ENCODE measurements at places on chromosomes 13 and 19. TPM values are rescaled to one million over a fixed set of nuclear protein-coding genes. Genes with fewer than 3 reads are reported as not detected.

The ZNF135 gene
- 1.4 TPM for total RNA-seq

The PRR36 gene
- not detected for total RNA-seq

The MBD3L2 gene
- total RNA-seq: not detected

The ZNF560 gene
- total RNA-seq: not detected

The SHC2 gene
- 0.11 TPM for total RNA-seq

The ZNF880 gene
- total RNA-seq: 15.6 TPM

The FOSB gene
- total RNA-seq: 22.1 TPM

The SULT2A1 gene
- not detected for total RNA-seq

The LILRB5 gene
- total RNA-seq: 0.44 TPM

- no peak for DNase-seq
These were observed 8.6 kb downstream of the PRKCSH start for GRCh38 chr19:11444059-11444458.

GRCh38 chr19:53007200-53007599, 6.5 kb upstream of the ERVV-1 start:
- no peak for DNase-seq

DNA sequence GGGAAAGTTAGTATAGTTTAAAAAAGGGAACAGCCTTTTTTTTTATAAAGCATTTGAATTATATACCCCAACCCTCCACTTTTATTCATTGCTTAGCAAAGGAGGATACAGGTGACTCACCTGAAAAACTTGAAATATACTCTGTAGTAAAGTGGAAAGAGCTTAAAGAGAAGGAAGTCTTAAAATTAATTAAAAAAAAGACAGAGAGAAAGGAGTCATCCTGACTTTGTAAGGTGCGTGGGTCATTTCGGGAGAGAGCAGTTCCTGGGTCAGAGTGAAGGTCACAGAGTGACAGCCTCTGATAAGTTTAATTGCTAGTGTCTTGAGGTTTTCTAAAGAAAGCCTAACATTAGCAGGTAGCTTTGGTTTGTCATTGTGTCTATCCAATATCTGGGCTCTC, 310.3 kb downstream of the KLF5 start:
- DNase-seq: no peak

GRCh38 chr13:65112531-65112941, 2117.6 kb downstream of the PCDH9 start:
- DNase-seq: no peak

GRCh38 chr19:4206818-4207484, 22.4 kb upstream of the EBI3 start:
- DNase-seq: no peak

DNA sequence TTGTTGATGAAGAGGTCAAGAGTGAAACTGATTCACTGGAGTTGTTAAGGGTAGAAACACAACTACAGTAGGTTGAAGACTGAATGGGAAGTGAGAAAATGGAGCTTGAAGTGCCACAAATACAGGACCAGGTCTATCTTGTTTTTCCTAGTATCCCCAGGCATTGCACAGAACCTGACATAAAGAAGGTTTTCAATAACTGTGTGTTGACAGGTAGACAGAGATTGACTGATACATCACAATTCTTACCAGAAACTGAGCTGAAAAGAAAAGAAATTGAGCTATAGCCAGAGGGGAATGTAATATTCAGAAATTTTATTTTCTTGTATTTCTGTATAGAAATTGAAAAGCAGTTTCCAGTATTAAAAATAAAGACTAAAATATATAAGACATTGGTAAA, 767.7 kb downstream of the PCDH17 start:
- DNase-seq: no peak

GRCh38 chr19:18274219-18274780, at the start of gene IQCN:
IQCN (minus strand) TSS chr19:18274452; CDS start chr19:18269478, 4,974 bp downstream.
- DNase-seq: peak; percentile 75

DNA sequence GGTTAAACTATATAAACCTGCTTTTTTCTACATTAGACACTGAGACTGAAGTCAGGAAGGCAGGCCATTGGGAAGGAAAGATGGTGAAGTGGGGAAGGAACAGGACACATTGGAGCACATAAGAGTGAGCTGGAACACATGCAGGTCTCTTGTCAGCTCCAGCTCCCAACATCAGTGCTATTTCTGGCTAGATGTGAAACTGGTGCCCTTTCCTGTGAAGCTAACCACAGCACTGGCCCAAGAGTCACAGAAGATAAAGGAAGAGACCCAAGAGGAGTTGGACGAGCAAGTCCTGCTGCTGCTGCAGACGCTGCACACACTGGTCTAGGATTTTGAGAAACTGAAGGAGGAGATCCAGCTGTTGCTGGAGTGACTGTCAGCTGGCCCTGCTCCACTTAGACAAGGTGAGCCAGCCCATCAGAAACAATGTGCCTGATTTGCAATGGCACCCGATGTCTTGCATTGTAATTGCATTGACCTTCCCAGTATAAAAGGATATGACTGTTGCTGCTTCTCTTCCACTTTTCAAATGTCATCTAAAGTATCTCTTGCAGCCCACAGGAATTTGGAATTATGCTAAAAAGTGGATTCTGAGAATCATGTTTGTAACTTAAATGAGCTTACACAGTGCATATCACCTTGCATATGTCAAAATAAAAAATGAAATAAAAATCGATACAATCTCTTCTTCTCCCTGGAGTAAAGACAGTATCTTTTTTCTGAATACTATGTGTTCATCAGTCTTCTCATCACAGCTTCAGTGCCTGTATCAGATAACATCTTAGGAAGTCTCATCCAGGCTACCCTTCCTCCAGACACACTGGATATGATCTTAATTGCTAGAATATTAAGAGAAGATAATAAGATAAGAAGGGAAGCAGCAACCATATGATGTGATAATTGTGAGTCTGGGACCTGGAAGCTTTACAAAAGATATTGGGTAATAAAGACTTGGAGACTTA, 230.7 kb upstream of the SPRY2 start:
- DNase-seq: no peak

DNA sequence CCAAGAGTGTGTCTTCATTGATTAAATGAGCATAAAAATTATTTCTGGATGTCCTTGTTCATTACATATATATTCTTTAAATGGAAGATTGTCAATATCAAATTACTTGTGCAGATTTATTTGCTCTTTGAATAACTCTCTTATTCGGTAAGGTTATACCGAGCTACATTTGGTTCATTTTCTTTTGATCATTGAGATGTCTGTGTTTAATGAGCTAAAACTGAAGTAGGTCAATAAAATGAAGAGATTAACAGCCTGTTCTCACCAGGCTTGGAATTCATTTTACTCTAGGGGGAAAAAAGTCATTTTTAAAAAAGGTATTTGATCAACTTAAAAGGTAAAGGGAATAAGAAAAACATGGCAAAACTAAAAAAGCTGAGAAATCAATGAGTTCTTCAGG, 10.6 kb downstream of the GPC5 start:
- DNase-seq: no peak

GRCh38 chr13:107231944-107232343, 664.0 kb upstream of the ARGLU1 start:
- DNase-seq: no peak

GRCh38 chr13:92967923-92968322, 258.7 kb upstream of the GPC6 start:
- DNase-seq: no peak

DNA sequence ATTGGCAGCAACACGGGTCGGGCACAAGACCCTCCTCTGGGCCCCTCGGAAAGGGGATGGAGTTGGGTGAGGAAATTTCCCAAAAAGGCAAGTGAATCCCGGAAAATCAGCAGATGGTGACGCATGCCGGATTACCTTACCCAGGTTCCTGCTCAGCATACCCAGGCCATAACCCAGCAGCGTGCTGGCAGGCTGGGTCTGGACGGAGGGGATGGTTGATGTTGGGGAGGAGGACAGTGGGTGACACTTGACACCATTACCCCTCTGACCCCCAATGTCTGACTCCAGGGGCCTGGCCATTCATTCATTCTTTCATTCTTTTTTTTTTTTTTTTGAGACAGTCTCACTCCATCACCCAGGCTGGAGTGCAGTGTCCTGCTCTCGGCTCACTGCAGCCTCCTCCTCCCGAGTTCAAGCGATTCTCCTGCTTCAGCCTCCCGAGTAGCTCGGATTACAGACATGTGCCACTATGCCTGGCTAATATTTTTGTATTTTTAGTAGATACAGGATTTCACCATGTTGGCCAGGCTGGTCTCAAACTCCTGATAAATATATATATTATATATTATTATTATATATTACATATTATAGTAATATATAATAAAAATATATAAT, 799 bp downstream of the PVR start:
- DNase-seq: no peak

- DNase-seq: no peak
These were observed 50.9 kb upstream of the TPM4 start for GRCh38 chr19:16025108-16026101.

DNA sequence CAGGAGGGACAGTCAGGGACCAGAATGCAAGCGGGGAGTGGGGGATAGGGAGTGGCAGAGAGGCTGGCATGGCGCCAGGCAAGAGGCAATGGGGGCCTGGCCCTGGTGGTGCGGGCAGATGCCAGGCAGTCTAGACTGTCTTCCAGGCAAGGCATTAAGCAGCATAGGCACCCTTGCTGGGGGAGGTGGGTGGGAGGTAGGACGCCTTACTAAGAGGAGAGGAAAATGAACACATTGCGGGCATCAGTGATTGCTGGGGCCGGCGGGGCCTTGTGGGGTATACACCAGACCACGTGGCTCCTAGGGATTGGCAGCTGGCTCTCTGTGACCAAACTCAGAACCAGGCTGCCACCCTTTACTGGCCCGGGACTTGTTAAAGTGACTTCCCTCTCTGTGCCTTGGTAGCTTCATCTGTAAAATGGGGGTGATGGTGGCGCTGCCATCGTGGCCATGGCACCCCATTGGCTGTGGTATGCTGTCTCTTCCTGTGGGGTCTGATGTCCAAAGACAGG, 46.0 kb downstream of the DNM2 start:
- no peak for DNase-seq

DNA sequence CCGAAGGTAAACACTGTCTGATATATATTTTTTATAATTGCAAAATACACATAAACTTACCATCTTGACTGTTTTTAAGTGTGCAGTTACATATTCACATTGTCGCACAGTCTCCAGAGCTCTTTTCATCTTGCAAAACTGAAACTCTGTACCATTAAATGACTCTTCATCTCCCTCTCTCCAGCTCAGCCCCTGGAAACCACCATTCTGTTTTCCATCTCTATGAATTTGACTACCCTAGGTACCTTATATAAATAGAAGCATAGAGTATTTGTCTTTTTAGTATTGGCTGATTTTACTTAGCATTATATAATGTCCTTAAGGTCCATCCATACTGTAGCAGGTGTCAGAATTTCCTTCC, 45.8 kb downstream of the LRCH1 start:
- DNase-seq: no peak

DNA sequence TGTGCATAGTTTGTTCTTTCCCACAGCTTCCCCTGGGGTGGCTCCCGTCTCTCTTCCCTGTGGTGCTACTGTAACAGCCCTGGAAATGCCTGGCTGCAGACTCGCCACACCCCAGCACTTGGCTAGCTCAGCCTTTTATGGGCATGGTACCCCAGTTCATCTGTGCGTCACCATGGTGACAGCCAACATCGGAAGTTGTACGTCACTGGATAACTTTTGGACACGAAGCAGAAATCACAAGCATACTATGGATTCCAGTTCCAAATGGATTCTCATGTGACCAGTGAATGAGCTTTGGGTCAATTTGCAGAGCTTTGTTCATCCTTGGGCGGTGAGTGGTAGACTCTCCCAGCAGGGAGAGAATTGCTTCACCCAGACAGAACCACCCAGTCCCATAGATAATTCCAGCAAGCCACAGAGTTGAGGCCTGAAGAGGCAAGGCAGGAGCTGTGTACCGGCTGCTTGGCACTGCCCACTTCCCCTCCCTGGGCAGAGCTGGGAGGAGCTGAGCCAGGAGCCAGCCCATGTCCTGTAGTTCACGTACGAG, 54.4 kb downstream of the COL4A2 start:
- no peak for DNase-seq

- DNase-seq: no peak
These were observed 15.2 kb downstream of the BCAT2 start for GRCh38 chr19:48795685-48796070.

GRCh38 chr13:62627226-62627625, 1211.6 kb upstream of the PCDH20 start:
- DNase-seq: no peak

- DNase-seq: no peak
These were observed 85.0 kb downstream of the TDRD3 start for GRCh38 chr13:60482012-60482411.

DNA sequence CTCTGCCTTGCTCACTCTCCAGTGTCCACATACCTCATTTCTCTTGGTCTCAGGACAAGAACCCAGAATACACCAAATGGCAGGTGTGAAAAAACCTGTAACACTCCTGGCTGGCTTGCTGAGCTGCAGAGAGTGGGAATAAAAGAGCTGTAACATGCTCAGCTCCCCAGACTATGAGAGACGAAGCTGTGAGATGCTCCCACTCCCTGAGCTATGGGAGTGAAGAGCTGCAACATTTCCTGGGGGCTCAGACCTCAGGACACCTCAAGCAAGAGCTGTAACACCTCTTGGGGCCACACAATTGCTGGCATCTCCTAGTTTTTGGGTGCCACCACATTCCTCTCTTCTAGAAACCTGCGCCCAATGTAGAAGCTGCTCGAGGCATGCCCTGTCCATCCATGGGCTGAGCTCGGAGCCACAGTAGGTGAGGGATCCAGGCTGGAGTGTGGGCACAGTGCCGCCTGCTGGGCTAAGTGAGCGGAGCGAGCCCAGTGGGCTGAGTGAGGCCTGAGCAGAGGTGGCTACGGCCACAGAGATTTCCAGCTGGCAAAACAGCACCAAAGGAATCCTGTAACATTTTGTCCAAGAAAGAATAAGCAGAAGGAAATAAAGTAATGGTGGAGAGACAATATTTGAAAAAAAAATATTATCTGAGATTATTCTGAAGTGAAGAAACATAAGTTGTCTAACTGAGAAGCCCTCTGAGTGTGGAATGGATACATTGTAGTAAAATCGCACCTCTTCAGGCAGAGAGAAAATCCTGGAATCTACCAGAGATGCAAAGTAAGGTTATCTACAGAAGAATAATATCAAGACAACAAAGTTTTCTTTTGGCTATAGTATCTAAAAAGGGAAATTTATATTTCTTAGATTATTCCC, 186.2 kb upstream of the PCDH9 start:
- DNase-seq: no peak

- DNase-seq: no peak
These were observed 20.5 kb upstream of the SLC15A1 start for GRCh38 chr13:98772794-98773452.

DNA sequence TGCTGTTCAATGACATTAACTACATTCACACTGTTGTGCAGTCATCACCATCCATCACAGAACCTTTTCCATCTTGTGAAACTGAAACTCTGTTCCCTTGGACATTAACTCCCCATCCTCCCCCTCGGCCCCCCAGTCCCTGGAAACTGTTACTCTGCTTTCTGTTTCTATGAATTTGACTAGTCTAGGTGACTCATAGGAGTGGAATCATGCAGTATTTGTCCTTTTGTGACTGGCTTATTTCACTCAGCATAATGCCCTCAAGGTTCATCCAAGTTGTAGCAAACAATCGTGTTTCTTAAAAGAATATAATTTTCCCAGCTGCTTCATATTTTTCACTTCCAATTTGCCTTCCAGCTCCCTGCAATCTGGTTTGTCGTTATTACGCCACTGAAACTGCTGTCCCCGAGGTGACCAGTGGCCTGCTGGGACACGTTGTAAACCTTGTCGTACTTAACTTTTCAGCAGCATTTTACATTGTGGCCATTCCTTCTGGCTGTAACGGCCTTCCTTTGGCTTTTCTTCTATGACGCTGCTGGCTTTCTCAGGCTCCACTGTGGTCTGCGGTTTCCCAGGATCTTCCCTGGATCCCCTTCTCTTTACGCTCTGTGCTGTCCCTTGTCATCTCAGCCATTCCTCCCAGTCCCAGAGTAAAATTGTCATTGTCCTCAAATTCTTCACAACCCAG, 74.0 kb downstream of the DHRS12 start:
- no peak for DNase-seq

GRCh38 chr19:23055501-23055900, 52.5 kb upstream of the ZNF728 start:
- DNase-seq: no peak

Data from CD8-positive, alpha-beta memory T cell (primary cell).